Tongue (tissue), 3 donors: ENCODE measurements at places on chromosomes 11 and 22. TPM values are rescaled to one million over a fixed set of nuclear protein-coding genes. Genes with fewer than 3 reads are reported as not detected.

Gene SF3B2
- 95.4 TPM for total RNA-seq

Gene NXPE4
- total RNA-seq = not detected

DNA sequence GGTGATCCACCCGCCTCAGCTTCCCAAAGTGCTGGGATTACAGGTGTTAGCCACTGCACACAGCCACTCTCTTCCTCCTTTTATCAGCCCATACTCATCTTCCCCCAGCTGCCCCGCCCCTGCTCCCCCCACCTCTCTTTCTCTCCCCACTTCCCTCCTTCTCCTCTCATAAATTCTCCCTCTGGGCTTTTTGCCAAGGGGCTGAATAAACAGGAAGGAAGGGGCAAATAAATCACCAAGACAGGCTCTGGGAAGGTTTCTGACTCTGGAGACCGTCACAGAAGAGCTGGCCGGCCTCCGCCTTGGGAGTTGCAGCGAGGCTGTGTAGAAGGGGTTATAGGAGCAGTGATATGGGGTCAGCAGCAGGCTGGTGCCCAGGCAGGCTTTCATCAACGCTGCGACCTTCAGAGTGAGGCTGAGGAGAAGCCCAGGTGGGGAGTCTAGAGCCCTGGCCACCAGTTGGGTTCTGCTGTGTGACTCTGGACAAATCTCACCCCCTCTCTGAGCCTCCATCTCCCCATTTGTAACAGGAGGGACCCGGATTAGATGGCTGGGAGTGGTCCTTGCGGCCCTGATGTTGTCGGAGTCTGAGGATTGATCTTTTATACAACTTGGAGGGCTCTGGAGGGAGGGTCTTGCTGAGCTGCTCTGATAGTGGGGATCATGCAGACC, 62.6 kb upstream of the RASD2 start:
- peak; percentile 50 for DNase-seq

- no peak for DNase-seq
Measured at GRCh38 chr22:30372915-30373314, 14.3 kb downstream of the RNF215 start.

DNA sequence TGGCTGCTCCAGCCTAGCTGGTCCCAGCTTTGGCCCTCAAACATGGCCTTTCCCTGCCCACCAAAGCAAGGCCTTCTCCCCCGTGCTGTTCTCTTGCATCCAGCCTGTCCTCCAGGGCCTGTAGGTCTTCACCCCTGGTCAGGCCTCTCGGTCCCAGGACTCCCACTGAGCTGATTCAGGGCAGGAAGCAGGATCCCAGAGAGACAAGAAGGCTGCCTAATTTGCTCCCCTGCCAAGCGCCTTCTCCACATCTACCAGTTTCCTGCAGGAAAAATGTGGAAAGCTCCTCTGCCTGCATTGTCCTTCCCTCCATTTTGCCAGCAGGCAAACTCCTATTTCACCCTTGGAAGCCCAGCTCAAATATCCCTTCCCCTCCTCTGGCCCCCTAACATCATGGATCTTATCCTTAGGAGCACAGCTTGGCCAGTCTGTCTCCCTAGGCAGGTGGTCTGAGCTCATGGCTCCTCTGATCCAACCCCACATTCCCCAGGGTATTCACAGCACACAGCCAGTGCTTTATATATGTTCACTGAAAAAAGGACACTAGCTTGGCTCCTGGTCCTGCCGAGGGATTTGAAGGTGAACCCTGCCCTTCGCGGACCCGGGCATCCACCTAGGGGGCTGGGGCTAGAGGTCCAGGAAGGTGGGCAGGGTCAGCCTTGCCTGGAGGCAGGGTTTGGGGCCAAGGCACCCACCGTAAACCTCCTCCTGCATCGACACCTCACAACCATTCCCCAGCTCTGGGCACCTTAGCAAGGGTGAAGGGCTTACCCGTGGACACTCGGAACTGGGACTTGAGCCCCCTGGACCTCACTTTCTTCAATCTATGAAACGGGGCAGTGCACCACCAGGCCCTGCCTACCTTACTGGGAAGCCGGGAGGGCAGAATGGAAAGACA, 968 bp downstream of the RHBDD3 start:
- no peak for DNase-seq

DNA sequence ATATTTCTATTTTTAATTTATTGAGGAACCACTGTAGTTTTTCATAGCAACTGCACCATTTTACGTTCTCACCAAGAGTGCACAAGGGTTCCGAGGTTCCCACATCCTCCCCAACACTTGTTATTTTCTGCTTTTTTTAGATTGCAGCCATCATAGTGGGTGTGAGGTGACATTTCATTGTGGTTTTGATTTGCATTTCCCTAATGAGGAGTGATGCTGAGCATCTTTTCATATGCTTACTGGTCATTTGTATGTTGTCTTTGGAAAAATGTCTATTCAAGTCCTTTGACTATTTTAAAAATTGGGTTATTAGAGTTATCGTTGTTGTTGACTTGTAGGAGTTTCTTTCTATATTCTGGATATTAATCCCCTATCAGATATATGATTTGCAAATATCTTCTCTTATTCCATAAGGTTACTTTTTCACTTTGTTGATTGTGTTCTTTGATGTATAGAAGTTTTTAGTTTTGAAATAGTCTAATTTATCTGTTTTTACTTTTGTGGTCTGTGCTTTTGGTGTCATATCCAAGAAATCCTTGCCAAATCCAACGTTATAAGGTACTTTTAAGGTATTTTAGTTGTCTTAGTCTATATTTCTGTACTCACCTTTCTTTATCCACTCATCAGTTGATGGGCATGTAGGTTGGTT, 9.0 kb downstream of the NEAT1 start:
- DNase-seq = no peak

GRCh38 chr11:86070142-86071056, 1.5 kb upstream of the PICALM start:
- no peak for DNase-seq
